Fibroblast of the conjunctiva (primary cell): ENCODE measurements at places on chromosomes 12 and 14.

DNA sequence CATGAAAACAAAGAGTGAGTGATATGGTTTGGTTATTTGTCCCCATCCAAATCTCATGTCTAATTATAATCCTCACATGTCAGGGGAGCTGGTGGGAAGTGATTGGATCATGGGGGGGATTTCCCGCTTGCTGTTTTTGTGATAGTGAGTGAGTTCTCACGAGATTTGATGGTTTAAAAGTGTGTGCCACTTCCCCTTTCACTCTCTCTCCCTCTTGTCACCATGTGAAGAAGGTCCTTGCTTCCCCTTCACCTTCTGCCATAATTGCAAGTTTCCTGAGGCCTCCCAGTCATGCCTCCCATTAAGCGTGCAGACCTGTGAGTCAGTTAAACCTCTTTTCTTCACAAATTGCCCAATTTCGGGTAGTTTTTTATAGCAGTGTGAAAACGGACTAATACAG is 2.1 kb upstream of the ATXN7L3B start:
- DNase-seq = no peak

DNA sequence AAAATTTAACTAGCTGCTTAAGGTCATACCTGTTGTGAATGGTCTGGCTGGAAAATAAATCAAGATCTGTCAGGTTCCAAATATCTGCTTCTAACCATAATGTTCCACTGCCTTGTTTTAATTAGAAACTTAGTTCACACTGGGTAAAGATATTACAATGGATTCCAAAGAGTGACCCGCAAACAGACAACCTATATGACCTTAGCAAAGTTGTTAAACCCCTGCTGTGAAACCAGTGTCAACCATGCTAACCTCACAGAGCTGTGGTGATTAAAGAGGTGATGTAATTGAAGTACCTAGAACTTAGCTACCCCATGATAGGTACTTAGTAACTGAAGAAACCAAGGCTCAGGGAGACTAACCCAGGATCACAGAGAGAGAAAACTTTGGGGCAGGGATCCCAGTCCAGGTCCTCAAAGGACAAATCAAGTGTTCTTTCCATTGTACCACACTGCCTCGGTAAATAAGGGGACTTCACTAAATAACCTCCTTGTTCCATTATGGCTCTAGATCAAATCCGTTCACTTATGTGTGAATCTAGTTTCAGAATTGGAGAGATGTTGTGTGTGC is 2.2 kb downstream of the GUCY2C start:
- DNase-seq = no peak

DNA sequence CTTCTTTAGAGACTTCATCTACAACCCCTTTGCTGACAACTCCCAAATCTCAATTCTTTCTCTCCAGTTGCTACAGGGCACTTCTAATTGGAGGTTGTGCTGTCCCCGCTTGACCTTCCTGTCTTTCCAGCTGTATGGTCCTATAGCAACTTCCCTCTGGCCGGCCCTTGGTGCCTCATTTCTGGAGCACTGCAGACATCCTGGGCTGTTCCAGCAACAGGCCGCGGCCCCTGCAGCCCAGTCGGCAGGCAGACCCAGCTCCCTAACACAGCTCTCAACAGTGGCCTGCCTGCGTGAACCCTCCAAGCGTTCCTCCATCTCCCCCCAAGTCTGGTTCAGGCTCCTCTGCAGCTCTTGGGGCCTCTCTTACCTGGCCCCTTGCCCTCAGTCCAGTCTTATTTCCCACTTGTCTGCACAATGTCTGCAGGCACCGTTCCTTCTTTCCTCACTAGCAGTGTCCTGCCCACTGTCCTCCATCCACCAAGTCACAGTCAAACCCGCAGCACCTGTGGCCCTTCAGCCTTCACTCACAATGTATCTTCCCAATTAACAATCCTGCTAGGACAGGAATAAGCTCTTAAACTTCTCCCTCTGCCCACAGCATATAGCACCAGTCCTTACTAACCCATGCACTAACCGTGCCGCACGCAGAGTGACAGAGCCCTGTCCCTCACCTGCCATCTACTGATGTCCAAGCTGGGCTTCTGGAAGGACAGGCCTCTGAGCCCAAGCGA is 1.6 kb upstream of the EML1 start:
- DNase-seq = no peak

- DNase-seq = no peak
Observed at GRCh38 chr12:77343291-77343690, 277.9 kb upstream of the E2F7 start.

DNA sequence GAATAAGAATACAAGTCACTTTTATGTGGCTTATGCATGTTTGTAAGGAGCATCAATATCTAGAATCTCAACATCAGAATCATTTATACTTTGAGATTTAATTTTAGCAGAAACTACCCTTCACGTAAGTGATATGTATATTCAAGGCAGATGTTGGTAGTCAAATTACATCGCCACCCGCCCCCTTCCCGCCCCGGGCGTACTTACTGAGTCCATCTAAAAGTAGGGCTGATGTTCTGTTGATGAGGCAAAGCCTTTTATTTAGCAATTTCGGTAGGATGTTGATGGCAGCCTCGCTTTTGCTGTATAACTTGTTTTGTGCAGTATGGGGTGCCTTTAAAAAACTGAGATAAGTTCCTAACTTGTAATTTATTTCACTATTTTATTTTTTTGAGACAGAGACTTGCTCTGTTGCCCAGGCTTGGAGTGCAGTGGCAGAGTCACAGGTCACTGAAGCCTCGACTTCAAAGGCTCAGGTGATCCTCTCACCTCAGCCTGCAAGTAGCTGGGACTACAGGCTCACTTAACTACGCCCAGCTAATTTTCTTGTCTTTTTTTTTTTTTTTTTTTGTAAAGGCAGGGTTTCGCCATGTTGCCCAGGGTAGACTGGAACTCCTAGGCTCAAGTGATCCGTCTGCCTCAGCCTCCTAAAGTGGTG is 30.8 kb downstream of the KTN1 start:
- no peak for DNase-seq

DNA sequence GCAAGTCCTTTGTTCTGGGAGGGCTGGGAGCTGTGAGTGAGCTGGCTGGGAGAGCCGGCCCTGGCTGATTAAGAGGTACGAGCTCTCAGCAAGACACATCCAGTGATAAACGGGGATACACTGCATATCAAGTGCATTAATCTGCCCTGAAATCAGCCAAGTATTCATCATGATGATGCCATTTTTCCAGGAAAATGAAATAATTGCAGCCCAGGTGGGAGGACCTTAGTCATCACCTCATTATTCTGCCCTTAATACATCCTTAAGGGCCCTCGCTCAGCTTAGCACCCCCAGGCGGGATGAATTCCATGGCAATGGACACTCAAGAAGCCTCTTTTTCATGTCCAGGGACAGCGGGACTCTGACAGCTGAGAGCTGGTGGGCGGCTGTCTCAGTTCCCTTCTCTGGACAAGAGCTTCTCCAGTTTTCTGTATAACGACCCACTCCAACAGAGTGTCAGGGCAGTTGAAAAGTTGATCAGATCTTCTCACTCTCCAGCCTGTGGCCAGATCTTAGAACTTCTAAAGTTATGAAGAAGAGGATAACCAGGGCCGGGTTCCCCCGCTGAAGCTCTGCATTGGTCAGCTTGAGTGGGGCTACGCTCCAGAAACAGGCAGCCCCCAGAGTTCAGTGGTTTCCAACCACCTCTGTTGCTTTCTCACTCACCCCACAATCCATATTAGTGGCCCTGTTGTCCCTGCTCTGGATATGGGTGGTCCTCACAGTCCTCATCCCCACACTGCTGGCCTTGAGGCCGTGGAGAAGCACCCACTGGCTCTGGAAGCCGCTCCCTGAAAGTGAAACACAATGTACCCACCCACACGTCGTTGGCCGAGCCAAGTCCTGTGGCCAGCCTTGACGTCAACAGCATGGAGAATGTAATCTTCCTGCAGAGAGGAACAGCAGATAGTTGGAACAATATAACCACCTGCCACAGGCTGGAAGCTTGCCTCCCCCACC is 306.2 kb upstream of the DIO3 start:
- DNase-seq = no peak

GRCh38 chr12:82952946-82953345 is 266.2 kb downstream of the TMTC2 start:
- DNase-seq = no peak

GRCh38 chr14:102509746-102510615 is at the start of gene ANKRD9:
Gene ANKRD9 (minus strand): TSS chr14:102509776. CDS start chr14:102507889, 1,887 bp downstream.
- DNase-seq = peak; percentile 79

GRCh38 chr12:108253540-108253939 is 85.6 kb downstream of the CMKLR1 start:
- DNase-seq = no peak

GRCh38 chr12:112179341-112179740 is 54.0 kb downstream of the TRAFD1 start:
- no peak for DNase-seq

- peak; percentile 6 for DNase-seq
Observed at GRCh38 chr12:76790564-76791552, 26.9 kb downstream of the ZDHHC17 start.

GRCh38 chr12:108495054-108495453 is 20.0 kb upstream of the FICD start:
- DNase-seq = peak; percentile 10

DNA sequence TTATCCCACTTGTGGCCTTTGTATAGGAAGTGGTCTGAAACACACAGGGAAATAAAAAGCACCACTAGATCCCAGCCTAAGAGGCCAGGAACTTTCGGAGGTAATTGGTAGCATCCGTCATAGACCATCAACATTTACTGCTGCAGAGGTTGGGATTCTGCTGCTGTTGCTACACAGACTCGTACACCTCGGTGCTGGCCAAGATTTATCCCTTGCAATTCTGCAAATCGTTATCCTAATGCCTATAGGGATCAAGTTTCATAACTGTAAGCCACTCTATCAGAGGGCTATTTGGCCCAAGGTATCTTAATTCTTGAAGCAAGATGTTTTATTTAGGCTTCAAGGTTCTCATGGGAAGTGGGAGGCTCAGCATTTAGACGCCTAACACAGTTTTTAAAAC is 913.6 kb downstream of the GALC start:
- no peak for DNase-seq

DNA sequence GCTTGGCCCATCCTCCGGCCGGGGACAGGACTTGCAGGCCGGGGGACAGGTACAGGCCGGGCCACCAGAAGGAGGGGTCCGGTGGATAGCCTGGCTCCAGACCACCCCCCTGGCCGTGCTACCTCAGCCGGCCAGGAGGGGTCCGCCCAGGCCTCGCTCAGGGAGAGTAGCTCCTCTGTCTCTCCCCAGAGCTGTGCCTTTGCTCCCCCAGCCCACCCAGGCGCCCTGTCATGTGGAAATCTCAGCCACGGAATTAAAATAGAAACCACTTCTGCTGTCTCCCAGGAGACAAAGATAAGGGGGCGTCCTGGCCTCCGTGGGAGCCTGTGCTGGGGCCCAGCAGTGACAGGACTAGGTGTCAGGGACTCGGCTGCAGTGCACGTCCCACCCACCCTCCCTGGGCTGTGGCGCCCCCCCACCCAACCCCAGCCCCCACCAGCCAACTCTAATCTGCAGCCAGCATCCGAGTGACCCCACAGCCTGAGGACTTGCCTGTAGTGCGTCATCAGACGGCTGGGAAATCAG is 3.3 kb upstream of the CRIP2 start:
- no peak for DNase-seq

DNA sequence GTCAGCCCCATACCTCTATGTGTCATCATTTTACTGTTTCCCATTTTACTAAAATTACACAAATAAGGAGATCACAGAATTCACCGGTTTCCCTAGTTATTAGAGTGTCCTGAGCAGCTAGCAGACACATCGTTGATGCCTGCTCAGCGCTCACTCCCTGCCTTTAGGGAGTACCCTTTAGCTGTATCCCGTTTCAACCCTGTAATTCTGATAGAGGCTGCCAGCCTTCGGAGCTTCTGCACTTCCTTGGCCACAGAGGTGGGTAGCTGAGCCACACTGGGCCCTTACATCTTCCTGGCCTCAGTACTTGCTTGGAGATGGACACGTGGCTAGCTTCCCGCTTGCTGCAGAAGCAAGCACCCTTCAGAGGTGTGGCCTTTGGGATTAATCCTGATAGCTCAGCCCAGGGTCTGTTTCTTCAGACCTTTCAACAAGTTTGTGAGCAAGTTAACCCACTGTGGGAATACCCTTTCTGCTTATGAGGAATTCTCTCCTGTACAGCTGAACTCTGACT is 14.3 kb upstream of the FBXW8 start:
- no peak for DNase-seq

DNA sequence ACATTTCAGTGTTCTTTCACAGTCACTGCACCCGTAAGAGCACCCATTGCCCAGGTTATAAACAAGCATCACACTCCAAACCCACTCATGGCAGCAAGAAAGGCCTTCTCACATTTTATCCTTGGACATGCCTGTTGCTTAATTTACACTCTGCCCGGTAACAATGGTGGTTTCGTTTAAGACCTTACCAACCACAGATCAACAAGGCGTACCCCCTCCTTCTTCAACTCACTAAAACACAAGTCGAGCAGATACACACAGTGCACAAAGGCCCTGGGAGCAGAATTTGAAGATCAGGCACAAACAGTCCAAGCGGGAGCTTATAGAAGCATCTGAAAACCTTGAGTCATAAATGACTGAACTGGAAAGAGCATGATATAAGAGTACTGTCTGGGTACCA is 98.1 kb downstream of the GALC start:
- no peak for DNase-seq

DNA sequence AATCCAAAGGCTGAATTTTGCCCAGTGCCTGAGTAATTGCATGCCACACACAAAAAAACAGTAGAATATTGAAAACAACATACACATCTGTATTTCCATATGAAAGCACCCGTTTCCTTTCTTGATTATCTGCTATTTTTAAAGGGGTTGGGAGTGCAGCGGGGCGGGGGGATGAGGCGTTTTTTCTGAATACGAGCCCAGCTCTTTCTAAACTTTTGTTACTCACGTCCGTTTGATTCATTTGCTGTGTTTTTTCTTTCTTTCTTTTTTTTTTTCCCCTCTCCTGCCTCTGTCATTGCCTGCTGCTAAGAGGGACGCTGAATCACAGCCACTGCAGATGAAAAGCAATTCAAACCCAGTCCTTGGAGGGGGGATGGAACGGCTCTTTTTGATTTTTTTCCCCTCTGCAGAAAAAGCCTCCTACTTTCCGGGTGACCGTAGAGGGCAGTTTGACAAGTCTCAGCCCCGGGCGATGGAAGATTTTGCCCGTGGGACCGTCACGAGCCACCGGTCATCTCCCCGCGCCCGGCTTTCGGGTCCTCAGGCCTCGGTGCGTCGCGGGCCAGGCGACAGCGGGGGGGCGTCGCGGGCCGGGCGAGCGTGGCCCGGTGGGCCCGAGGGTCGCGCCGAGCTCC is 572 bp upstream of the RASSF8 start:
- DNase-seq = peak; percentile 59

DNA sequence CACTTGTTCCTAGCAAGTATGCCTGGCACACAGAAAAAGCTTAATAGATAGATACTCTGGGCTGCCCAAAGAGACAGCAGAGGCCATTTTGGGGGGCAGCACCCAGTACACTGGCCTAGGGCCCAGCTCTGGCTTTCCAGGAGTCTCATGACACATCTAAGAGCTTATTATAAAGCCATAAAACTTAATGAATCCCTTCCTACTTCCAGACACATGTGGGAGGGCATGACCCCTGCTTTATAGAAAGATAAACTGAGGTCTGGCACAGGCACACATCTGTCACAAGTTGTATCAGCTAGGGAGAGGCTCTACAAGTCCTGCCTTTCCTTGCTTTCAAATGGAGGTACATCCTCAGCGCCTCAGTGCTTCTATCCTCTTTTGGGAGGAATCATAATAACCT is 27.1 kb downstream of the FMNL3 start:
- DNase-seq = no peak

GRCh38 chr12:131980263-131980662 is 30.5 kb downstream of the EP400 start:
- DNase-seq = peak; percentile 6
